ENCODE measurements at places on chromosomes 13 and 19. TPM values are rescaled to one million over a fixed set of nuclear protein-coding genes. Genes with fewer than 3 reads are reported as not detected.

PRRG2 gene
- 0.75 TPM for polyA plus RNA-seq

PLK5 gene
- polyA plus RNA-seq = 0.23 TPM

NDUFA3 gene
- polyA plus RNA-seq = 58.3 TPM

GRCh38 chr19:4174895-4175668 lies 7.3 kb downstream of the SIRT6 start:
- DNase-seq = no peak

DNA sequence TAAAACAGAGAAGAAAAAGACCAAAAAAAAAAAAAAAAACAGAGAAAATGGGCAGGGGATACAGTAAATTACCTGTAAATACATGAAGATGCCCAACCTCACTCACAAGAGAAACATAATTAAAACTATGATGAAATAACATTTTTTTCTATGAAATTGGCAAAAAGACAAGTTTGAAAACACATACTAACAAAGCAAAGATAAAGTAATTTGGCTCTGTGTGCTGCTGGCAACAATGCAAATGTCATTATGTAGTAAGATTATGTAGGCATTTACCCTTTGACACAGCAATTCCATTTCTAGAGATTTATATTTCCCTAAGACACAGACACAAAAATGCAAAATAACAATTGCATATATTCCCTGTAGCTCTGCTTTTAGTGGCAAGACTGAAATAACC lies 20.2 kb downstream of the ZC3H13 start:
- no peak for DNase-seq

DNA sequence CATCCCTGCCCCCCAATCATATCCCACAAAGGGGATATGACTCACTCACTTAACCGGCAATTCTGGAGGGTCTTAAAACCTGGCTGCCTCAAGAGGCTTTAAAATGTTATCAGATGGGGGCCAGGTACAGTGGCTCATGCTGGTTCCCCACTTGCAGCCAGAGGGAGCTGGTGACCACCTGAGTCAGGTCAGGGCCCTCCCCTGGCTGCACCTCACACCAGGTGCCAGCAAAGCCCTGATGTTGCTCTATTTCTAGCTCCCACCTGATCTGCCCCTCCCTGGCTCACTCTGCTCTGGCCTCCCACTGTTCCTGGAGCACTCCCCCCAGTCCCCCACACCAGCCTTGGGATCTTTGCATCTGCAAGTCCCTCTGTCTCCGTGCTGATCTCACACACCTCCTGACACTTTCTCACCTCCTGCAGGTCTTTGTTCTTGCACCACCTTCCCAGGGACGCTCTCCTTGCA lies 14.2 kb downstream of the HPN start:
- DNase-seq = no peak

GRCh38 chr13:112752711-112753541 lies 63.1 kb downstream of the ATP11A start:
- DNase-seq = no peak

DNA sequence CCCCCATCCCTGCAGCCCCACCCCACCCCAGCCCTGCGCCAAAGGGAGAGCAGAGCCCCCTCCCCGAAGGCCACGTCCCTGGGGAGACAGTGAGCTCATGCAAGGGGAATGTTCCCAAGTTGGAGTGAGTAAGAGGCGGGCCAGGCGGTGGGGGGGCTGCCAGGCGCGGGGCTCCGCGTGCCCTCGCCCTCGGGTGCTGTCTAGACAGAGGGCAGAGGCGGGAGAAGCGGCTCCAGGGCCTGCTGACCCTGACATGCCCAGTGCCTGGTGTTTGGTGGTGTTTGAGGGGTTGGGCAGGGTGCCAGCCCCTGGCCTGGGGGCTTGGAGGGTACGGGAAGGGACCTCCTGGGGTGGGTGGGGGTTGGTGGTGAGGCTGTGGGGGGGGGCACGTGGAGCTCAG lies 1.0 kb downstream of the FSTL3 start:
- DNase-seq = peak; percentile 87

DNA sequence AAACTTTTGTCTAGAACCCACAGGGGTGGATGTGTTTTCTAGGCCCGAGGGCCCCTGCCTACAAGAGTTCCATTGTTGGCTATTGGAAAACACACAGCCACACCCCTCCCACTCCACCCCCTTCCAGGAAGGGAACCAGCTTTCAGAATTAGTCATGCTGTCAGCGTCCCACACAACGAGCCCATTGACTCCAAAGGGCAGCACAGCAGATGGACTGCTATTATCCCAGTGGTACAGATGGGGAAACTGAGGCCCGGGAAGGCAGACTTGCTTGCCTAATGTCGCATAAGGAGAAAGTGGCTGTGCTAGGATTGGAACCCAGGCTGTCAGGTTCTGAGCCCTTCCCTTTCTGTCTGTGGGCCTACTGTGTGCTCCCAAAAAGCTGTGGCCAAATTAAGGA lies 8.1 kb upstream of the FXYD3 start:
- no peak for DNase-seq

DNA sequence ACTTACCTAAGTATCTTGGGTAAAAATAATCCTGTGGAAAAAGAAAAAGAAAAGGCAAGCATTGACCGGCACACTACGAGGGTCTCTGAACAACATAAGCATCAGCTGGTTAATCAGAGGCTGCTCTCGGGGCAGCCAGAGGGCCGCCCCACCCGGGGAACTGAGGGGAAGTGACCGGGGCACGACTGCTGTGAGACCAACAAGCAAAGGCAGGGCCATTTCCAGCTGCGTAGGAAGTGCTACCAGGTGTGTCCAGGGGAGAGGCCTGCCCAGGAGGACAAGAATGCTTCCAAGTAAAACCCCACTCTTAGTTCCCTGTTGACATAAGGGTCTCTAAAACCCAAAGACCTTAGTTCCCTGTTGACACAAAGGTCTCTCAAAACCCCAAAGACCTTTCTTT lies 15.9 kb downstream of the GAS6 start:
- DNase-seq = peak; percentile 3

DNA sequence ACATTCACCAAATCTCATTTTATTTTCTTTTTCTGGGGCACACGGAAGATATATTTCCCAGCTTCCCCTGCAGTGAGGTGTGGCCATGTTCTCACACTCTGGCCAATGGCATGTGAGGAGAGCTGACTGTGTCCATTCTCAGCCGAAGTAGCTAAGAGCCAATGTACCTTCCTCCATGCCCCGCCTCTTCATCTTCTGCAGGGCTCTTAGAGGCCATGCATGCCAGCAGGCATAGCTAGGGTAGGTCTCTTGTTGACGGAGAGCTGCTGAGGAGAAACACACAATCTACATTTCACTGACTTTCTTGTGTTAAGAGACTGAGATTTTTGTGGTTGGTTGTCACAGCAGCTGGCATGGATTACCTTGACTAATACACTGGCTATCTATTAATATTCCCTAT lies 9.8 kb upstream of the MICU2 start:
- no peak for DNase-seq

Measured in ovary (tissue), 10 donors.